ENCODE measurements at places on chromosomes 16 and 17.

DNA sequence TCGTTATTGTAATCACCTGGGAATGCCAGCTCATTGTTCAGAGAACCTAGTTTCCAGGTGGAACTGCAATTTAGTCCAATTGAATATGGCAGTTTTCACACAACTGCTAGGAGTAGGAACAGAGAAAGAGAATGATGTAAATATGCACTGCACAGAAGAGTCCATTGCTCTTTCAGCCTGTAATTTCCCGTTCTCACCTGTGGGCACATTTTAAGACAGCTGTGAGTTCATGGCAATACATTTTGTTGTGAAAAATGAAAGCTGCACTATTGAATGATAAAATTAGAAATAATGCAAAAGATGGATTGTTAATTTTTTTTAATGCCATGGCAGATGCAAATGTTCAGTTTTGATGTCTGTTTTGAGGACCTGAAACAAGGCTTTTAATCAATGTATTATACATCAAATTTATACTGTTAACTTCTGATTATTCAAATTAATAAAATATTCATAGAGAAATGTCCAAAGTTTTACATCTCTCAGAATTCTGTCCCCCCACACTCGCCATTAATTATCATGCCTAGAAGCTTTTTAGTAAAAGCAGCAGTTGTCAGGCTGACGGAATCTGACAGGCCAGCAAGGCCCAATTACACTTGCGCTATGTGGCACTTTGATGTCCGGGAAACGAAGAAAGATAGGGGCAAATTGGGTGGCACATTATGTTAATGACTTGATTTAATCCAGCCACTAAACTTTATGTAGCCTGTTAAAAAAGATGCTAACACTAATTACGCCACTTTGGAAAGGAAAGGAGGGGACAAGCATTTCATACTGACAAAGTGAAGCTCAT is 72.2 kb downstream of the RPGRIP1L start:
- no peak for DNase-seq

GRCh38 chr16:9096416-9096952 is 5.0 kb downstream of the HAPSTR1 start:
- no peak for DNase-seq

GRCh38 chr16:54175169-54175551 is 111.4 kb downstream of the IRX3 start:
- DNase-seq = no peak

GRCh38 chr17:81230043-81230820 is 7.5 kb upstream of the CEP131 start:
- DNase-seq = no peak

DNA sequence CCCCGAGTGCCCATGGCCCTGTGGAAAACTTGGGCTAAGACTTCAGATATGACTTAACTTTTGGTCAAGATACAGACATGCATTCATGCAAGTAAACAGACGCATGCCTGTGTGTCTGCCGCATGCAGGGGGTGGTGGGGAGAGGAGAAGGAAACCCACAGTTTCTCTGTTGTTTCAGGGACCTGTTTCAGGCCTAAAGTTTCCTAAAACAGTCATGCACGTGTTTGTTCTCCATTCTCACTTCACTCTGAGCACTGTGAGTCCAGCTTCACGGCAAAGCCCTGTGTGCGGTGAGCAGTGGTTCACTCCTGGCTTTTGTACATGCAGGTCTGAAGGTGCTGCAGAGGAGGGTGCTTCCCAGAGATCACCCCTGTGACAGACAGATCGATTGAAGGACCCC is 158.7 kb downstream of the FOXL1 start:
- DNase-seq = no peak

GRCh38 chr16:56257239-56257638 is 66.0 kb downstream of the GNAO1 start:
- no peak for DNase-seq

DNA sequence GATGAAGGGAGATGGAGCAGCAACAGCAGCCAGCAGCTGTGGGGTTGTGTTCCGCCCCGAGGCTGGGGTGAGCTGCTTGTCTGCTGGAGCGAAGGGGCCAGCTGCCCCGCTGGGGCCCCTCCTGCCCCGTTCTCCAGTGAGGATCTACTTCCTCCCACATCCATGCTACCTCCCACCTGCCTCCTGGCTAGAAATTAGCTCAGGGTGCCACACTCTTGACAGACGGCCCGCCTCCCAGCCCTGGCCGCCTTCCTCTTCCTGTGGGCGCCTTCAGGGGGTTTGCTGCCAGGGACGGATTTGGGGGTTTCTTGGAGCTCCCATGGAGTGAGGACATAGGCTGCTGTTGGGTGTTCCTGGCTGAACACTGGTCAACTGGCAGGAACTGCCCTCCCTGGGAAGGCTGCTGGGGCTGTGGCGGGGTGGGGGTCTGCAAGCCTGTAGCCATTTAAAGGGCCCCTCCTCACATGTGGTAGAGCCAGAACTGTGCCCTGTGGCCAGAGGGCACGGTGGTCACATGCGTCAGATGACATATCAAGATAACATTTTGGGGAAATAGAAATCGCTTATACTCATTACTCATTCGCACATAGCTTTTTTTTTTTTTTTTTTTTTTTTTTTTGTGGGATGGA is 13.1 kb downstream of the TBC1D24 start:
- DNase-seq = no peak

GRCh38 chr16:48408688-48409087 is 23.5 kb upstream of the SIAH1 start:
- DNase-seq = no peak

DNA sequence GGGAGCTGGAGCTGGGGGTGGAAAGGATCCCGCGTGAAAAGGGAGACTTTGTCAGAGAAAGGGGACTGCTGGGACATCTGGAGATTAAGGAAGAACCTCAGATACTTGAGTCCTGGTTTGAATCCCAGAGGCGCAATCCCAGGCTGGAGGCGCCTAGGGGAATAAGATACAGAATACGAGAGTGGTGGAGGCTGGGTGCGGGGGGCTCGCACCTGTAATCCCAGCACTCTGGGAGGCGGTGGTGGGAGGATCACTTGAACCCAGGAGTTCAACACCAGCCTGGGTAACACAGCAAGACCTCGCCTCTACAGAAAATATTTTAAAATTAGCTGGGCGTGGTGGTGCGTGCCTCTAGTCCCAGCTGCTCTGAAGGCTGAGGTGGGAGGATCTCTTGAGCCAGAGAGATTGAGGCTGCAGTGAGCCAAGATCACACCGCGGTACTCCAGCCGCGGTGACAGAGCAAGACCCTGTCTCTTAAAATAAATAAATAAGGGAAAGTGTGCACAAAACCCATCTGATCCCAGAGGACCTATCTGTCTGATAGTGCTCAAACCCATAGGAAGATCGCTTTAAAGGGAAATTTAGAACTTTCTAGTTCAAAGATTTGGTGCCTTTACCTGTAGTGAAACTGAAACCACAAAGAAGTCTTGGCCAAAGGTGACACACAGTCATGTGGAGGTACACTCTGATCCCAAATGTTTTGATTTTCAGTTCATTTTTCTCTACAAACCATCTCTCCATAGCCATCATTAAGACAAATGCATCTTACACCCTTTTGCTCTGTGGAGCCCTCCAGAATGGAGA is 617 bp upstream of the SCRN2 start:
- DNase-seq = no peak

DNA sequence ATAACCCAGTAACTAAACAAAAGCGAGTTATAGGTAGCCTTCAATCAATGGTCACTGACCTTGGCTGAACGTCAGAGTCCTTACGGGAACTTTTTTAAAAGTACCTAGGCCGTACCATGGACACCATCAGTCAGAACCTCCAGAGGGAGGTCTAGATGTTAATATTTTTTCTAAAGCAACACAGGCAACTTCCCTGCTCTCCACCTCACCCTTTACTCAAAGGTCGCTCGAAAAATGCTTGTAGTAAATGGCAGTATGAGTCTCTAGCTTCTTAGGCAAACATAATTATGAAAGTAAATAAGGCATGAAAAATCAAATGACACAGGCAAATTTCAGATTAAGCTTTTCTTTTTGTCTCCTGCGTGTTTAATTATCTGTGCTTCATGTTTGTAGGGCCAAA is 82.1 kb downstream of the SLC39A11 start:
- no peak for DNase-seq

DNA sequence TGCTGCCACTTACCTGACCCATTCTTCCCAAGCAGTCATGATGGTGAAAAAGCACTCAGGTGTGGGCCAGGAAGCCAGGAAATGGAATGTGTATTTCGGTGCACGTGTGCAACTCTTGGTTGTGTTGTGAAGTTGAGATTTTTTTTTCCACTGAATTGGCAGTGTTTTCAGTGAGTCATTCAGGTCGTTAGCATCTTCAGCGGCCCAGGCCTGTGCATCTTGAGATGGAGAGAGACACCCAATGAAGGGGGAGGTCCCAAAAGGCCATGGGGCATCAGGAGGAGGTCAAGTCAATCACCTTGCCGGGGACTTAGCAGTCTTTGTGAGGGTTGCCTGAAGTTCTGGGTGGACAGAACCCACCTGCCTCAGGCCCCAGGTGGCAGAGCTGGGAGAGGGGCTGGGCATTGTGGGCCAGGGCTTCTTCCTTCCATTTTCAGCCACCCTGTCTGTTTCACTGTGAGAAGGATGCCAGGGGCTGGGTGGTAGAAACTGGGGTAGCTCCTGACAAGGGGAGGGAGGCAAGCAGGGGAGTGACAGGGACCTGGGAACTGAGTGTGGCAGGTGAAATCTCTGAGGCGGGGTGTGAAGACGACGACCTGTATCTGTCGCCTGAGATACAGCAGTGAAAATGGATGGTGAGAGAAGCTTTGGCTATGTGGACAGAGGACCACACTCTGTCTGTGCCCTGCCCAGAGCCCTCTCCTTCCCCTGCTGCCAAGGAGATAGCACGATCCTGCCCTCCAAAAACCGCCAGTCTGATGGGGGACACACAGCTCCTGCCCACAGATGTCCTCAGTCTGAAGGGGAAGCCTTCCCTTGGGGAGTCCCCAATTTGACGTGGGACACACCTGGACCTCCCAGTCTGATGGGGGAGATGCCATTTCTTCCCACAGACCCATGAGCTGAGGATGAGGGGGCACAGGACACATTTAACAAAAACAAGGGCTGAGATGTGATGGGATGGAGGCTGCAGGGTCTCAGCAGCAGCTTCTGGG is 11.9 kb downstream of the TBKBP1 start:
- DNase-seq = no peak

GRCh38 chr17:3512505-3513171 is 36.8 kb downstream of the ASPA start:
- no peak for DNase-seq

DNA sequence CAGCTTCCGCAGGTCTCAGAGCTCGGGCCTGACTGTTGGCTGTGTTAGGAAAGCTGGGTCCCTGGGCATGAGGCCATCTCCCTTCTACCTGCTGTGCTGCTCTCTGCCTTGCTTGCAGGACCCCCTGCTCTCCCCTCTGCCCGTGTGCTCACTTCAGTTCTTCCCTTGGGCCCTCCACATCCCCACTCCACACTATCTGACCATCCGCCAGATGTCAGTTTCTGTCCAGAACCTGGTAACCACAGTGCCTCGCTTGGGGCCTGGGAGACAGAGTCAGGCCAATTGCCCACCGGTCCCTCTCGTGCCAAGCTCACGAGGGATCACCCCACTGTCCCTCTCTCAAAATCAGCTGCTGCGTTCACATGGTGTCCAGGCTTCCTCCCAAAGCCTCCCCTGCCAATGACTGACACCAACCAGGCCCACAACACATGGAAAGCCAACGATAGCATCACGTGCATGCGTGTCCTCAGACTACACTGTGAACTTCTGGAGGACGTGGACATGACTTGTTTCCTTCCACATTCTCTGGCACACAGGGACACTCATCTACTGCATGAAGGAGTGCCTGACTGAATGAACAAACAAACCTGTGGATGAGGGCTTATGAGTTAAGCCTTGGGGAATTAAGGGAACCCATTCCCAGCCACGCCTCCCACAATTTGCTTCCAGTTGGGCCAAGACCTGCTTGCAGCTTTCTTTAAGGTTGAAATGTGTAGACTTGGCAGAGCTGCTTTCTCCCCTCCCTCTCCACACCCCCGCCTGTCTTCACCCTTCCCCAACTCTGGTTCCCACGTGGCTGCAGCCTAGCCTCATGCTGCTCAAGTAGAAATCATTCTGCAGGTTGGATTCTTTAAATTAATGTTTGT is 72.5 kb upstream of the ZNF423 start:
- DNase-seq = no peak

GRCh38 chr17:31915456-31916100 is 14.1 kb upstream of the UTP6 start:
- DNase-seq = no peak

GRCh38 chr17:1232786-1233185 is 37.5 kb upstream of the BHLHA9 start:
- no peak for DNase-seq

DNA sequence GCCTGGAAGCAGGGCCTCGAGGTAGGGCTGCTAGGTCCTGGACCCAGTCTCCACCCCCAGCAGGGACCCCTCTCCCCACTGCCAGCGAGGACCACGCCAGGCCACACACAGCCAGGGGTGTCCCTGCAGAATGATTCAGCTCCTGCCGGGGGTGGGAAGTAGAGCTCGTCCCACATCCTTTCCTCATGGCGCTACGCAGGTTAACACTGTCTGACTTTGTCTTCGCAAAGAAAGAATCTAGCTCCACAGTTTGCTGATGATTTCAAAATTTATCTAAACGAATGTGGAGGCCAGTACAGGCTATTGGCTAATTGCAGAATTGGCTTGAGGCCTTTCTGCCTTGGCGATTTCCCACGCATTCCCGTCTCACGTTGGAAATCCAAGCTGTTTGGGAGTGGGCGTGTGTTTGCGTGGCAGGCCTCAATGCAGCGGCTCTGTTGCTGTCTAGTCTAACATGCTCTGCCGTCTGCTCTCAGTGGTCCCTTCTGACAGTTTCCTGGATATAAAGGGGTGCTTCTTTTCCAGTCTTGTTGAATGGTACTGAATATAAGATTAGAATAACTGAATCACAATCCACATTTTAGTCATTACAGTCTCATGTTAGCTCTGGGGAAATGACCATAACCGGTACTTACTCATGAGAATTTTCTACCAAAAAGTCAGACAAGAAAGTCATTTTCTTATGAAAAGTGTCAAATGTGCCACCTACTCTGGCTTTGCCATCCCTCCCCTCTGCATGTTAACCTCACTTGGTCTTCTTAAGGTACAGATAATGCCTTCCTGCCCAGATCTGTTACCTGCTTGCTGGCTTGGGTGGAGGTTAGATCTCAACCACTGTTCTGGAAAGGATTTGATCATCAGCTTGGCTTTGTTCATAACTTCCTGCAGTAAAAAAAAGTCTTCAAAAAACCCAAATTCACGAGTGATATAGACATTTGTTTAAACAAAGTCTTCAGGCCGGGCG is 252.4 kb downstream of the NTN1 start:
- no peak for DNase-seq

- DNase-seq = no peak
Measured at GRCh38 chr16:27113341-27113841, 46.7 kb downstream of the C16orf82 start.

DNA sequence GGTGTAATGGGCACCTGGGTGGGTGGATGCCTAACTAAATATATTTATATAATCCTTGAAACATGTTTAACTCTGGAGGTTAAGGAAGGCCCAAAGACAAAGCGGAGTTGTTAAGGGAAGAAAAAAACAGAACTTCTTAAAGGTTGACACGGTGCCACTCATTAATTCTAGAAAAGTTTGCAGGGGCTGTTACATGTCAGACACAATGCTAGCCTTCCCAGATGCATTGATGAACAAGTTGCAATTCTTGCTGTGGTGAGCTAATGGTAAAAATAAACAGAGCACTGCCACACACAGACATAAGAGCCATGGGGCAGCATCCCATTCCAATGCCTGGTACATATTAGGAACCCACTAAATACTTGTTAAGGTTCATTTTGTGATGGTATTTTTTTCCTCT is 109.5 kb downstream of the CDH13 start:
- no peak for DNase-seq

- DNase-seq = no peak
Measured at GRCh38 chr16:9300252-9300651, 208.8 kb downstream of the HAPSTR1 start.

- DNase-seq = no peak
Measured at GRCh38 chr17:34658811-34659560, 79.6 kb downstream of the TMEM132E start.
